ENCODE measurements at places on chromosomes 1 and 21.

- DNase-seq: no peak
Measured at GRCh38 chr1:99963041-99963795, 6.6 kb upstream of the SLC35A3 start.

- DNase-seq: no peak
Measured at GRCh38 chr1:93344886-93345632, 648 bp upstream of the DR1 start.

- DNase-seq: no peak
Measured at GRCh38 chr1:180065408-180065807, 89.3 kb upstream of the QSOX1 start.

DNA sequence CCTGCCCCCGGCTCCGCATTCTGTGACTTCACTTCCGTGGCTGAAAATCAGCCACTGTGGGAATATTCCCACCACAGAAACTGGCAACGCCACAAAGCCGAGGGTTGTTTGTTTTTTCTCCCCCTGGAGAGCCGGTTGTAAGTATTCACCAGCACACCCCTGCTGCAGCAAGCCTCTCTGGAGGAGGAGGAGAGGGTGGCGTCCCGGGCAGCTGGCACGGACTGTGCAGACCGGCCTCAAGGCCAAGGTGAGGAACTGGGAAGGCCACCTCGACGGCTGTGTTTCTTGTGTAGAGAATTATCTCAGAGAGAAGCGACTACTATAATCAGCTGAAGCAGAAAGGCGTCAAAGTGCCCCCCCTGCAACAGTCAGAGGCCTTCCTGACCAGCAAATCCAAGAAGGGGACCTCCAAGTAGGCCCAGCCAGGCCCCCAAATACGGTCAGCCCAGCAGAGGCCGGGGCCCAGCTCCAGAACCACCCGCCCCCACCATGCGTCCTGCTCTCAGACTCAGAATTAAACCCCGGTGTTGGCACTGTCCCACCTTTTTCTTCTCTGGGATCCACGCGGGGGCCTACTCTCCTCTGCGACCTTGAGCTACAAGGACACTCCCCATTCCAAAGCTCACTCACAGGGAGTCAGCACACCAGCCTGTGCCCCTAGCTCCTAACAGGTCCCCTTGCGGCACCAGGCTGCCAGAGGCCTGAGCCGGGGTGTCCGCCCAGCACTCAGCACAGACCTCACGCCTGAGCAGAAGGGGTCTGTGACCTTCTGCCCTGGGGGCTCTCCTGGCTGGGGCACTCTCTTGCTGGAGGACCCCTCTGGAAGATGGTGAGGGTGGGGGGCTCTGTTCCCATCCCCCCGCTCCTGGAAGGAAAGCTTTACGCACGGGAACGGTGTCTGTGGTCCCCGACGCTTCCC is 1.2 kb upstream of the SMIM1 start:
- no peak for DNase-seq

- no peak for DNase-seq
Measured at GRCh38 chr1:226655251-226656163, 83.6 kb downstream of the ITPKB start.

- no peak for DNase-seq
Measured at GRCh38 chr1:172545396-172546004, 12.6 kb downstream of the SUCO start.

DNA sequence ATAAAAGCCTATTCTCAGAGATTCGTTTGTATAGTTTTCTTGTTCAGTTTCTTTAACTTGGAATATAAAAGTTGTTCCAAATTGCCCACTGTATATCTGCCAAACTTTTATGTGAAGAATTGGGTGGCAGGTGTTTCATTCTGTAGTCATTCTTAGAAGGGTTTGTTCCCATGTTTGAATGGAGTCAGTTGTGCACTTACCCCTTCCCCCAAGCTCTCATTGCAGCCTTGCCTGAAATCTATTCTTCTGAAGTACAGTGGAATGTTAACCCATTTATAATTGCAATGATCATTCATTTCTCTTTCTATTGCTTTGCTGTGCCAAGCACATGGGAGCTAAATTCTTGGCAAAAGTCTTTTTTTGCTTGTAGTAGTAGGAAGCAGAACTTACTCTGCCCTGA is 375.3 kb upstream of the C1orf87 start:
- no peak for DNase-seq

DNA sequence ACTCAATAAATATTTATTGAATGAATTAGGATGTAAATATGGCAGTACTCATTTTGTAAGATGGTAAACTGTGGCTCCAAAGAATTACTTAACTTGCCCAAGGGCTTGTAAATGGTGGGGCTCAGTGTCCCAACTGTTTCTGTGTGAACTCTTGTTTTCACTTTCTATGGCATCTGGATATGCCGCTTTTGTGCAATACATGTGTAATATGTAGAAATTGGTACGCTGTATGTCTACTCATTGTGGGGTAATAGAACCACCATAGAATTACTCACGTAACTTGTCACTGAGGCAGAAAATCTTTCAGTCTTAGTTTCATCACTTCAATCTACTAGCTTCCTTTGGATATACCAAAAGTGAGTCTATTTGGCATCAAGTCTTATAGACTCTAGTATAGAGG is 977 bp downstream of the PRPF3 start:
- DNase-seq: no peak

GRCh38 chr1:63423649-63424048 is 56.2 kb downstream of the ALG6 start:
- no peak for DNase-seq

DNA sequence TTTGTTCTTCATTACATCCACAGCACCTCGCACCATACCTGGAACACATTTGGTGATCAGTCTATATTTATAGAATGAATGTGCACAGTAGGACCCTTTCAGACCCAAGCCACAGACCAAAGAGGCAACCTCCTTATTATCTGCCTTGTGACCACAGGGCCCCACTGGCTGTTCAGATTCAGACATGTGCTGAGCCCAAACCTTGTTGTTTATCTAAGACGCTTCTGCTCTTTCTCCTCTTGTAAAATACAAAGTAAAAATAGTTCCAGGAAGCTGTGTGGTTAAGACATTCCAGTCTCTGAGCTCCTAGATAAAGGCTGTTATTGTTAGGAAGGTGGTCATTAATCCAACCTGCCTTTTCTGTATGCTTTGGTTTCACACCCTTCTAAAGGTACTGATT is 3.6 kb upstream of the SCMH1 start:
- DNase-seq: no peak

DNA sequence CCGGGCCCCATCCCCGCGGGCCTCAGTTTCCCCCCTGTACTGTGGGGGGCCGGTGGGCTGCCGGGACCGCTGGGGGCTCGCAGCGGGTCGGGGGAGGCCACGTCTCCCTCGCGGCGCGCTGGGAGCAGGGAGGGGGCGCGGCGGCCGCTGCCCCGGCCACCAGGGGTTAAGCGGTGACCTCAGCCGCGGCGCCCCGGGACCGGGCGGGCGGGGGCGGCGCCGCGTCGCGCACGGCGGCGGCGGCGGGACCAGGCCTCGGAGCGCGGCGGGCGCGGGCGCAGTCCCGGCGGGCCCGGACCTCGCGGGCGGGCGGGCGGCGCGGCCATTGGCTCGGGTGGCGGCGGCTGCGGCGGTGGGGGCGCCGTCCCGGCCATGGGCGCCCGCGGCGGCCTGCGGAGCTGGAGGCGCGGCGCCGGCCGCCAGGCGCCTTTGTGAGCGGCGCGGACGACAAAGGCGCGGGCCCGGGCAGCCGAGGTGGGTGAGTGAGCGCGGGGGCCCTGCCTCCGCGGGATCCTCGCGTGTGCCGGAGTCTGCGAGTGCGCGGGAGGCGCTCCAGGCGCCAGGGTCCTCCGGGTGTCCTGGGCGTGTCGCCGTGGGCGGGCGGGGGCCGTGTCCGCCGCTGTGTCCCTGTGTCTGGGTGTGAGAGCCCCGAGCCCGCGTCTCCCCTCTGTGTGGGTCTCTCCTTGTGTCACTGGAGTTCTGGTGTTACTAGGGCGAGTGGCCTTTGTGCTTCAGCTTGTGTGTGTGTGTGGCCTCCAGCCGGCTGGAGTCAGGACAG is at the start of gene ARHGEF10L:
Gene ARHGEF10L, plus strand, starts transcription at position 222 of the 778 bp plus-strand sequence. CDS start 40,898 bp downstream, outside the sequence.
- DNase-seq: no peak

GRCh38 chr1:87968197-87968955 is 639.7 kb downstream of the LMO4 start:
- no peak for DNase-seq

GRCh38 chr1:156959414-156959813 is 39.0 kb downstream of the LRRC71 start:
- no peak for DNase-seq

DNA sequence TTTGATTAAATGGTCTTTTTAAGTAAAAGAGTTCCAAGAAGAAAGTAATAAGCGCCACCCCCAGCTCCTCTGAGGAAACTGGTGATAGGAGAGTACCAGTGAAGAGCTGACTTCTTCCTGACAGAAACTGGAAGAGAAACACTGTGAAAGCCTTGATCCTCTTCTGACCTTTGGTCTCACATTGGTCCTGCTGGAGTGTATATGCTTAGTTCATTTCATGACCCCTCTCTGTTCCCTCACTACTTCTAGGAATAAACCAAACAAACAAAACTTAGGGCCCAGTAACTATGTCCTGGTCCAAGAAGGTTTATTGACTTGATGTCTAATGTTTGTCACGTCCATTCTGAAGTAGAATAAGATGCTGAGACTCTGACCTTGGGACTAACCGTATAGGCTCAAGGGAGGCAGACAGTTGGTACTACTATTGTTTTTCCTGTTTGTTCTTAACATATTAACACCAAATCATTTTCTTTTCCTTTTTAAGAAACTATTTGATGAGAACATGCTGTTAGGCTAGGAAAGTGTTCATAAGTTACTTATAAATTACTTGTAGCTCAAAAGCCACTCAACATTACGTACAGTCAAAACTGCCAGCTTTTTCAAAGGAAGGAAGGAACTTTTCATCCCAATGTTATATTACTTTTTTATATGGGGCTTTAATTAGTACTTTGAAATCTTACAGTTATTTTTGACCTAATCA is 57.9 kb downstream of the MIER1 start:
- DNase-seq: no peak

DNA sequence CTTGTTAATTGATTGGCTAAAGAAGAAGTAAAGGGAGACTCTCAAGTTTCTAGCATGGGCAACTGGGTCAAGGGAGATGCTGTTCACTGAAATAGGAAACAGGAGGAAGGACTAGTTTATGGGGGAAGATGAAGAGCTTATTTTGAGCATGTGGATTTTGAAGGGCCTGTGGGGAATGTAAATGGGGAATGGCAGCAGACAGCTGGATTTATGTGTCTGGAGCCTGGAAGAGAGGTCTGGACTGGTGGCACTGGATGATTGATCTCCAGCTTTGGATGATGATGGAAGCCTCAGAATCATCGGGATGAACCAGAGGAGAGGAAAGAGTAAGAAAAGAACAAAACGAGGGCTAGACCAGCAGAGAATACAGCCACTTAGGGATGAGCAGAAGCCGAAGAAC is 54.9 kb upstream of the ENAH start:
- no peak for DNase-seq

- DNase-seq: no peak
Measured at GRCh38 chr21:43273708-43274021, 104.9 kb downstream of the CRYAA start.

DNA sequence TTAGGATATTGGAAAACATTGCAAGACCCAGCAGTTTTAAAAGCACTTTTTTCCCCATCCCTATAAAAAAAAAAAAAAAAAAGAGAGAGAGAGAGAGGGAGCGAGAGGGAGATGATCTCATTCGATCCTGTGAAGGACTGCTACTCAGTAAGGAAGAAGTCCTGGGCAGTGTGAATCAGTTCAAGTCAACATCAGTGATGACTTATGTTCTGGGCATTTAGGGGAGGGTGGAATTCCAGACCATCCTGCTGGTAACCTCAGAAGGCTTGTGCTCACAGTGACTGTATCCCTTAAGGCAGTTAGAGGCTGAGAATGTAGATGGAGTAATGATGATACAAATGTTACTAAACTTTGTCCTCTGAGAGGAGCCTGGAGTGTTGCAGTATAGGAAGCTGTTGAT is 151.4 kb downstream of the TGFB2 start:
- no peak for DNase-seq

DNA sequence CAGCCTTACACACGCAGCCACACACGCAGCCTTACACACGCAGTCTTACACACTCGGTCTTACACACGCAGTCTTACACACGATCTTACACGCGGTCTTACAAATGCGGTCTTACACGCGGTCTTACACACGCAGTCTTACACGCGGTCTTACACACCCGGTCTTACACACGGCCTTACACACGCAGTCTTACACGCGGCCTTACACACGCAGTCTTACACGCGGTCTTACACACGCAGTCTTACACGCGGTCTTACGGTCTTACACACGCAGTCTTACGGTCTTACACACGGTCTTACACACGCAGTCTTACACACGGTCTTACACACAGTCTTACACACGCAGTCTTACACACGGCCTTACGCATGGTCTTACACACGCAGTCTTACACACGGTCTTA is 111.9 kb downstream of the PRDM16 start:
- no peak for DNase-seq

DNA sequence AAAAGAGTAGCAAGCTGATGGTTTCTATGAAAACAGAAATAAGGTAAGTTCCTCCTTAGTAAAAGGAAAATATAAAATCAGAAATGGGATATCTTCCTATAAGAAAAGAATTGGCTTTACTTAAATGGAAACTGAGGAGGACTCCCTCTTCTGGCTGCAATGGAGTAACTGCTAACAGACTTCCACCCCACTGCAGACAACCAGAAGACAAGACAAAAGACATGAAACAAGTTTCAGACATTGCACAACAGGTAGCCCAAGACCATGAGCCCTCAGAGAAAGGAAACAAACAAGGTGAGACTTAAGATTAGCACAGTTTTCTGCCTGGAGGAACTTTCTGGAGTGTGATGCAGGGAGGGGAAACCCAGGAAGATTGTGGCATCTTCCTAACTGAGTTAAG is 17.0 kb upstream of the OLFML2B start:
- no peak for DNase-seq

DNA sequence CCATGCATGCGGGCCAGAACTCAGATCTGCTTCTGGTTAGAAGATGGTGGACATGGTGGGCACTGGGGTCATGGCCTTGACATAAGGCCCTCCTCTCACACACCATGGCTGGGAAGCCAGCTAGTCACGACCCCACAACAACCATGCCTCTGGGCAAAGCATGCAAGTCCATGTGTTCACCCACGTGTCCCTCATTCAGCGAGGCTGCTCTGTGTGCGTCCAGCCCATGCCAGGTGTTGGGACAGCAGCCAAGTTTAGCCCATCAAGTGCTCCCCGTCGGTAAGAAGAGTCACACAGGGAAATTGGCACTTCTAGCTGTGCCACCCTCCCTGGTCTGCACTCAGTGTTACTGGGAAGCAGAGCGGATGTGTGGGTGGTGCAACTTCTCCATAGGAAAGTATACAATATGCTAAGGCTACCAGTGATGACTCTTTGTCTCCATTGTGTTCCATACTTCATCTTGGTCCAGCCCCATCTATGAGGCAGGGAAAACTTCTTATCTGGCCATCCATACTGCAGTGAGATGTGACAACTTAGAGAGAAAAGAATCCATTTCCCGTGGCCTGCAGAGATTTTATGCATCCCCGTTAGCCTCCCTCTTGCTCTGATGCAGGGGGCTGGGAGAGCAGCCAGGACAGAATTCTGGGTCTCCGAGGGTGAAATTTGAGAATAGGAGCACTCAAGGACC is 198.0 kb downstream of the GRIK3 start:
- DNase-seq: no peak

DNA sequence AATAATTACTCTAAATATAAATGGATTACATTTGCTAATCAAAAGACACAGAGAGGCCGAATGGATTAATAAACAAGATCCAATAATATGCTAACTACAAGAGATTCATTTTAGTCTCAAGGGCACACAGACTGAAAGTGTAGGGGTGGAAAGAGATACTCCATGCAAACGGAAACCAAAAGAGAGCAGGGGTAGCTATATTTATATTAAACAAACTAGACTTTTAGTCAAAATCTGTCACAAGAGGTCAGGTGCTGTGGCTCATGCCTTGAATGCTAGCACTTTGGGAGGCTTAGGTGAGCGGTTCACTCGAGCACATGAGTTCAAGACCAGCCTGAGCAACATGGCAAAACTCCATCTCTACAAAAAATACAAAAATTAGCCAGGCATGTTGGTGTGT is 33.6 kb upstream of the DISP1 start:
- DNase-seq: no peak

All from CD4-positive, alpha-beta T cell treated with Interleukin-15 for 4 hours (primary cell).